ENCODE measurements at places on chromosomes 7 and 10.

DNA sequence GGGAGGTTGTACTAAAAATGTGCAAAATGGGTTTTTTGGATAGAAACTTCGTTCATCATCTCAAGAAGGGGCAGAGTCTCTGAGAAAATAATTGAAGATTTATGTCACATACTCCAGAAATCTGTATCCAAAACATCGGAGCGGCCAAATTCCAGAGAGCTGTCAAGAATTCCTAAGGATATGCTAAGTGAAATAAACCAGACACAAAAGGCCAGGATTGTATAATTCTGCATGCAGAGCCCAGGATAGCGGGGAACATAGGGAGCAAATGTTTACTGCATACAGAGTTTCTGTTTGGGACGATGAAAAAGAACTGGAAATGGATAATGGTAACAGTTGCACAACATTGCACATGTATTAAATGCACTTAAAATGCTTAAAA lies 224.2 kb upstream of the AUTS2 start:
- DNase-seq, result no peak

- no peak for DNase-seq
These were observed 195.6 kb upstream of the CSTF2T start for GRCh38 chr10:51894771-51895578.

DNA sequence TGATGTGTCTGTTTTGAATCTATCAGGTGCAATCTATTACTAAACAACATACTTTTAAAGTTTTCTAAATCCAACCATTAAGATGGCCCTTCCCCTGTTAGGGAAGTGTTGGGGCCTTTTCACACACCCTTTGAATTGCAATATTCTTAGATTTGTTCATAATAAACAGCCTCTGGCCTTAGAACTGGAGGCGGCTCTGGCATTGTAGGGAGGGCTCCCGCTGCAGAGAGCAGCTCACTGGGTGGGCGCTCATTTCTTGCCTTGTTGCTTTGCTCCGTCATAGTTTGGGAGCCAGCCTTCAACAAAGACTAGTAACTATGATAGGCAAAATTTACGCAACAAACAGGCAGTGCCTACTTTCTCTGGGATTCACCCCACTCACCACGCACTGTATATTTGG lies 4.2 kb upstream of the HOXA10 start:
- DNase-seq, result peak; percentile 51

- DNase-seq, result no peak
These were observed 128.9 kb upstream of the PLXNA4 start for GRCh38 chr7:132705146-132705545.

DNA sequence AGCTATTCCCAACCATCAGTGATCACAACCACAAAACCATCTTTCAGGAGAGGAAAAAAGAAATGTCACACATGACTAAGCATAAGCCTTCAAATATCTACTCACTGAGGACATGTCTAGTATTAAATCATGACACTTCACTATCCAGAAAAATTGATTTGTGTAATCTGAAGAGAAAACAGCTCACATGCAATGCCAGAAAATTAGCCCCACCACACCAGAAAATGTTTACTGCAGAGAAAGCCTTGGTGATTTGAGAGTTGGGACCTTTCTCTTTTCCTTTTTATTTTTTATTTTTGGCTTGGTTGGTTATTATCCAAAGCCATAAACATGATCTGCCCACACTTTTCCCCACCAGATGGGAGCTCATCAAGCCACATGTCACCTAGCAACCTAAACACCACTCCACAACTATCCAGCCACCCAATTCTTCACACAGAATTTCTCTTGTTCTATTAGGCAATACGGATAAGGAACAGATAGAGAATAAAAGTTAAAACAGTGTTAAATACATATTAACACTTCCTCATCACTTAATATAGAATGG lies 3.1 kb downstream of the PARD3 start:
- DNase-seq, result no peak
